GM20000 (cell line): ENCODE measurements at places on chromosomes 5 and 9.

- DNase-seq = no peak
Measured at GRCh38 chr5:102863764-102864560, 108.9 kb downstream of the PAM start.

GRCh38 chr5:179111267-179112207 lies 51.4 kb downstream of the ZNF354C start:
- peak; percentile 2 for DNase-seq

- DNase-seq = no peak
Measured at GRCh38 chr5:154296525-154297159, 106.1 kb downstream of the GALNT10 start.

DNA sequence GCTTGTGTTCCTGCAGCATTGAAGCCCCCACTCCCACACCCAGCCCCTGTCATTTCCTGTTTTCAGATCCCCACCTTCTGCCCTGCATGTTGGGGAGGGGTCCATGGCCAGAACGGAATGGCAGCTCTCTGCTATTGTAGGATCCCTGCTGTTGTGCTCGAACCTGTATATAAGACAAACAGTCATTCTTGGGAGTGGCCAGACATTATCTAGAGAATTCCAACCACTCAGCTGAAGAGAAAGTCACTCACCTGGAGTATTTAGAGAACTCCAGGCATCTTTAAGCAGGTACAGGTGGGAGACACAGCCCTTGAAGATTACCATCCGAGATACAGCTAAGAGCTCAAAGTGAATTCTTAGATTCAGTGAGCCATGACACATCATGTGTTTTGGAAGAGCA lies 96.1 kb downstream of the C9orf152 start:
- no peak for DNase-seq

GRCh38 chr9:69001921-69002320 lies 12.0 kb downstream of the PRKACG start:
- no peak for DNase-seq

GRCh38 chr5:82396871-82397514 lies 118.8 kb upstream of the RPS23 start:
- DNase-seq = no peak

DNA sequence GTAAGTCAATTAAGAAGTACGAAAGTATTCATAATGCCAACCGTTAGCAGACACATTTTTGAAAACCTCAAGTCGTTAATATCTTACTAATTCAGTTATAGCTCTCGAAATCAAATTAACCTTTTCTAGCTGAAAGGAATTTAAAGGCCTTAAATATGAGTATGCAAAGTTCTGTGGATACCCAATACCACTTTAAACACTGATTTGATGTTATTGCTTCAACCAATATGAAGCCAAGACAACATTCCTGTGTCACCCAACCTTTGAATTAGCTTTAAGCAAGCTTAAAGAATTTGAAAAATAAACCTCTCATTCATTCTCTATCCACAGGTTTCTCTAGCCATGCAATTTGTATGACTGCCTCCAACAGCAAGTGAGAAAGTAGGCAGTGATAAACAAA lies 204.5 kb downstream of the MCTP1 start:
- DNase-seq = no peak

DNA sequence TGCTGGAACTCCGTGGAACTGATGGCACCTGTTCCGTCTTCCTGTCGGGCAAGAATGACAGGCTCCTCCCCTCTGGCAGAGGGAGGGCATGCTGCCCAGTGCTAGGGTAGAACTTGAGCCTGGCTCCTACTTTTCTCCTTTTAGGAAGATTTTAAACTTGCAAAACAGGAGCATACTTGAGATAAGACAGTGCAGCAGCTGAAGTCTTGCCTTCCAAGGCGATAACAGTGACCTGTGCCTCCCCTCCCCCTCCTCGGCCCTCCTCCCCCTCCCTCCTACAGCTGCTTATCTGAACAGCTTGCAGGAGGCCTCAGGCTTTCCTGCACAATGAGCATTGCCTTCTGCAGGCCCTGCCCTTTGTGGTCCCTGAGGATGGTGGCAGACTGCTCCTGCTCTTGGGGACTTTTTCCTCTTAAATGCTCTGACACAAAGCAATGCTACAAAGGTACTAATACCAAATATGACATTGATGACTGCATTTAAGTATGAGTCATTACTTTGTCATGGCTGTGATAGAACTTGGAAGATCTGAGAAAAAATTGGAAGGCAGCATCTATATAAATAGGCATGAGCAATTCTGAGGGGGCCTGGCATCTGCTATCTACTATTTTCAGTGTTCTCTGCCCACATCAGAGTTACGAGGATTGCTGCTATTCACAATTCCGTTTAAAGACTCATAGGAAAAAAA lies 2.0 kb downstream of the GADD45G start:
- DNase-seq = no peak

GRCh38 chr9:27632254-27632653 lies 59.0 kb upstream of the C9orf72 start:
- DNase-seq = no peak

GRCh38 chr5:96142184-96142781 lies 180.6 kb upstream of the ELL2 start:
- DNase-seq = no peak

- no peak for DNase-seq
Measured at GRCh38 chr5:17415321-17415758, 82.7 kb upstream of the TAF11L2 start.

DNA sequence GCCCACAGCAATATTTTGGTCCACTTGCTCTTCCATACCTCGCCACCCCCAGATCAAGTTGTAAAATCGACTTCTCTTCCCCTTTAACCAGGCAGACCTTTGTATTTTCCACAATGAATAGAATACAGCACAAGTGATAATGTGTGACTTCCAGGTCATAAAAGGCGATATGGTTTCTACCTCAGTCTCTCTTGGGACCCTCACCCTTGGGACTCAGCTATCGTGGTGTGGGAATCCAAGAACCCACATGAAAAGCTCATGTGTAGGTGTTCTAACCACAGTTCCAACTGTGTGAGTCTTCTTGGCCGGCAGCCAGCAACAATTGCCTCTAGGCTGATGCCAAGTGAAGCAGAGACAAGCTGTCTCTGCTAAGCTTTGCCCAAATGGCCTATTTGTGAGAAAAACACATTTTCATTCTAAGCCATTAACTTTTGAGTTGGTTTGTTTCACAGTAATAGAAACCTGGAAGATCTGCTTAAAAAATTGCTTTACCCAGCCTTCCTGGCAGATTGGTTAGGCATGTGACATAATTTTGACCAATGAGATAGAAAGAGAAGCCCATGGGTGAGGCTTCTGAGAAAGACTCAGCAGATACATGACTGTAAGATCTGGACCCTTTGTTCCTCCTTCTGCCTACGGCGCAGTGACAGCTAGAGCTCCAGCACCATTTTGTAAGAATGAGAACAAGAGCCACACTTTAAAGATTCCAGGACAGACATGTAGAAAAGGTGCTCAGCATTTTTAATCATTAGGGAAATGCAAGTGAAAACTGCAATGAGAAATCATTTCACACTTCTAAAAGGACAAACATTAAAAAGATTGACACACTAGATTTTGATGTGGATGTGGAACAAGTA lies 18.3 kb upstream of the MLLT3 start:
- DNase-seq = peak; percentile 54

DNA sequence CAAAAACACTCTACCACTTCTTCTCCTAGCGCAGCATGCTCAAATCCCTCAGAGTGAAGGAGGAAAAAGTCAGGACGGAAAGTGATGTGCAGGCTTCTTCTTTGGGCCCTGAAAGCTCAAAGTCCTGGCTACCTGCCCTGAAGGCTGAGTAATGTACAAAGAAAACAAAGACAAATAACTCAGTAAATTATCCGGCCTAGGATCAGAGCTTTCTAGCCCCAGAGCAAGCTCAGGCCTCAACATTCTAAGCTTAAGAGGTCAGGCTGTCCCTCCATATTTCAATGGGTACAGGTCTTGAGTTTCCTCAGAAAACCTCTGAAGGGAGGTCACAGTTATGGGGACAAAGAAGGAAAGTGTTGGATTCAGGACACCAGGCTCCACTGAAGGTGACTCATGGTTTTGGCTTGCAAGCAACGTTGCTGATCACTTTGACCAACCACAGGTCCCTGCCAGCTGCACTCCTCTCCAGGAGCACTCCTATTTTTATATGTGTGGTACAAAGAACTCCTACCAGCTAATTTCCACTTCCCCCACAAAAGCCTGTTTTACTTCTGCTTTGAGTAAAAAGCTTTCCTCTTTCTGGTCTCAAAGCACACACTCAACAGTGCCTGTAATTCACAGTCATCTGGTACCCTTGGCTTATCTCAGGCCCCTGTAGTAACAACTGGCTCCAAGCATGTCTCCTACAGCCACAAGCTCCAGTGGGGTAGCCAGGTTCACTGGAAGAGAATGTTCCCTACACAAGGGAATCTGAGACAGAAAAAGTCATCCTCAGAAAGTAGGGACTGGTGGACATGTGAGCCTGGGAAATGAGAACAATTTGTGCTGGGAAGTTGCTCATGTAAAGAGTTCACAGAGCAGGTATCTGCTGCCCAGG lies 115.7 kb downstream of the UGCG start:
- DNase-seq = peak; percentile 56

GRCh38 chr9:105447386-105447813 lies 434 bp upstream of the FSD1L start:
- DNase-seq = no peak

GRCh38 chr5:111478266-111478665 lies 34.1 kb downstream of the STARD4 start:
- no peak for DNase-seq

- no peak for DNase-seq
Measured at GRCh38 chr9:22022396-22022795, 13.3 kb upstream of the CDKN2B start.

DNA sequence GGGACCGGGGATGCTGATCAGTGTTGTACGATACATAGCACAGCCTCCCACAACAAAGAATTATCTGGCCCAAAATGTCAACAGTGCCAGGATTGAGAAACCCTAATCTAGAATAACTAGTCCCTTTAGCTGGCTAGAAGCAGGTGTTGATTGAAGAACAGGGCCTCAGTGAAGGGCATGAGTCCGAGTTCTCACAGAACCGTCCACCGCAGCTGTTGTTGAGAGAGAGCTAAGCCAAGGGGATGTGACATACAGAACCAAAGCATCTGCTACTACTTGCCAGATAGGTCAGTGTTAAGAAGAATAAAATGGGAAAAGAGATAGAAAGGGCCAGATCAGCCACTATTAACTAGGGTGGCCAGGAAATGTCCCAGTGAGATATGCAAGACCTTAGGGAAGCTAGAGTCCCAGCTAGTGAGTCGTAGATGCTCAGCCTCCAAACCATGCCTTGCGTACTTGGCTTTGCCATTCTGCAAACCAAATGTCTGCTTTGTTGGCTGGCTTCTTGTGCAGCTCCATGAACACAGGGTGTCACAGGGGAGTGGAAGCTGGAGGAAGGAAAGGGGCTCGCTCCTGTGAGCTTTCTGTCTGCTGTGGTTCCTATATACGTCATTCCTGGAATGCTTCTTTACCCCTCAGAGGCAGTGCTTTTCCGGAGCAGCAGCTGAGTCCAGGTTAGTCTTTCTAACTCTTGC lies 68.9 kb downstream of the FBXO38 start:
- DNase-seq = no peak

DNA sequence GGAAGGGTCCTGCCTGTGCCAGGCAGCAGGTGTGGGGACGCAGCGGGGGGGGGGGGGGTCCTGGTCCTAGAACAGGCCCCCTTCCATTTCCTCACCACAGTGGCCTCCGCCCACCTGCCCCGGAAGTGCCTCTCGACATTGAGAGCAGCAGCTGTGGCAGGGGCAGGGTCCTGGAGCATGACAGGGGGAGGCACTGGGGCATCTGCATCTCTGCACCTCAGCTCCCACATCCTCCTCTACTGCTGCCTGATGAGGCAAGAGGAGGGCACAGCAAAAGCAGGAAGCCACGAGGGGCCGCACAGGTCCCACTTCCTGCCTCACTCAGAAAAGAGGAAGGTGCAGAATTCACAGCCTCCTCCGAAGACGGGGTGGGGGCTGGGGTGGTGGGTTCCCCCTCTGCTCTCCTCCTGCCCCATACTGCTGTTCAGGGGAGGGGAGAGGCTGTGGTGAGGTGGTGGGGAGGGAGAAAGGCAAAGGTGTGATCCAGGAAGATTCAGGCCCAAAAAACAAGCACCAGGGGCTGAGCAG lies 14.8 kb downstream of the AKNA start:
- peak; percentile 82 for DNase-seq

DNA sequence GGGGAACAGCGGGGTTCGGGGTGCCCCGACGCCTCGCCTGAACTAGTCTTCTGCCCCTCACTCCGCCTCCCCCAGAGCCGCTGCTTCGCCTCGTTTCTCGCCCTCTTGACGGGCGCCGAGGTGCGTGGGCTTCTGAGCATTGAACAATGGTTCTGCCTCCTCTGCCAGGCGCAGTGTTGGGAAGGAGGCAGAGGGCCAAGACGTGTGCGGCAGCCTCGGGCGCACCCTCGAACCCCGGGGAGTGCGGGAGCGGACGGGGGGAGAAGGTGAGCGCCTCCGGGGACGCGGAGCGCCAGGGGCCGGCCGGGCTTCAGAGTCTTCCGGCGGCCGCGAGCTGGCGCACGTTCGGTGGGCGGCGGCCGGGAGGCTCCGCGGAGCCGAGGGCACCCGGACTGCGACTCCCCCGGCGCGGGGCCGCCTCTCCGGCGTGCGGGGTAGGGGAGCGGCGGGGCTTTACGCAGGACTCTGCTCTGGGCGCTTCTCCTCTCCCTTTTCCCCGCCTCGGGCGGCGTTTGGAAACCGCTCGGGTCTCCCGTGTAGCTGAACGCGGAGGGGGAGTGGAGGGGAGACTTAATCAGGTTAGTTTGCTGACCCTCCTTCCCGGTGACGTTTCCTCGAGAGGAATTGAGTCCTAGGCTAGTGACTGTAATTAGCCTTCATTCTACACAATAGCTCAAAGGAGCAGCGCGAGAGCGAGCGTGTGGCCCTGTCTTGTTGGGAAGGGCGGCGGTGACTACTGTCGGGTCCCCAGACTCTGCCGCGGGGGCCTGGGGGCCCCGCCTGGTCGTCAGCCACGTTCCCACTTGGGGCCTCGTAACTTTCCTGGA lies 1.1 kb downstream of the VLDLR start:
- peak; percentile 57 for DNase-seq

GRCh38 chr5:120306303-120306702 lies 157.8 kb upstream of the PRR16 start:
- DNase-seq = no peak

GRCh38 chr5:179553875-179554274 lies 3.5 kb downstream of the RUFY1 start:
- DNase-seq = no peak

DNA sequence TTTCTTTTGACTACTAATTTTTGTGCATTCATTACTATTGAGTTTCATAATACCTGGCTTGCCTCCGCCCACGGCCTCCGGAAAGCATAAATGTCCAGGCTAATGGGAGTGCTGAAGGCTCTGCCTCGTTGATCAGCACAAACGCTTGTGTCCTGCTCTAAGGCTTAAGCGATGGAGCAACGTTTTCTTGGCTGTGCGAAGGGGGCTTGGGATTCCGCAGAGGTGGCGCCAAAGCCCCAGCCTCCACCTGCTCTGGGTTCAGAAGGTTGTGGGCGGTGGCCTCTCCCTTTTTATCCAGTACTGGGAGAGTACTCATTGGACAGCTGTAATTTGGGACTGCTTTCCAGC lies 19.7 kb downstream of the ANXA2R start:
- no peak for DNase-seq
